ENCODE measurements at places on chromosomes 6 and 20. TPM values are rescaled to one million over a fixed set of nuclear protein-coding genes. Genes with fewer than 3 reads are reported as not detected.

GRCh38 chr6:101069191-101069795 lies 188.2 kb upstream of the ASCC3 start:
- no peak for DNase-seq

DNA sequence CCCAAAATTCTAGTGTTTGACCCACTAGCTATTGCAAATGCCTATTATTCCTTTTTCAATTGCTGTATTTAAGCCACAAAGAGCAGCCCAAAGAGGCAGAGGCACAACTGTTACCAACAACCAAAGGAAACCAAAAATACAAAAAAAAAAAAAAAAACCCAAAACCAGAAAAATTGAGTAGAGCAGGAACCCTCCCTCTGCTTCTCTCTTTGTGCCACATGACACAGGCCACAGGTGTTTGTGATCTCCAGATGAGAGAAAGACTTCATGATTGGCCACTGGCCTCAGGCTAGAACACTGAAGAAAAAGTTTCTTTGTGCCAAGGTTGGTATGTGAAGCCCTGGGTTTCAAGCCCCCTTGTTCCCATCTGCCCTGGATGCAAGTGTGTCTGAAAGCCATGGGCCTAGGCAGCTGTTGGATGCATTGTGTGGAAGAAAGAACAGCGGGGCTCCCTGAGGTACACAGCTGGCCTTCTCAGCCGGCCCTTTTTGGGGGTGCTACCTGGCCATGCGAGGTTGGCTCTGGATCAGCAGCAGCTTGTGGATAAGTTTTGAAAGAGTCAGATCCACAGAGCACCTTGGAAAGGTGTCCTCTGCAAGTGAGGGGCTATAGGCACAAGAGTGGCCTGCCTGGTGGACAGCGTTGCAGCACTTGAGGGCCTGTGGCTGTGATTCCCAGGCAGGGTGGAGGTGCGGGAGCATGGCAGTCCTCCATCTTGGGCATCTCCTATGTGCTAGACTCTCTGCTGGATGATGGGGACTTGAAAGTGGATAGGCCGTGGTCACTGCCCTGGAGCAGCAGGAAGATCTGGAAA lies 204.5 kb downstream of the ZDHHC14 start:
- DNase-seq = no peak

DNA sequence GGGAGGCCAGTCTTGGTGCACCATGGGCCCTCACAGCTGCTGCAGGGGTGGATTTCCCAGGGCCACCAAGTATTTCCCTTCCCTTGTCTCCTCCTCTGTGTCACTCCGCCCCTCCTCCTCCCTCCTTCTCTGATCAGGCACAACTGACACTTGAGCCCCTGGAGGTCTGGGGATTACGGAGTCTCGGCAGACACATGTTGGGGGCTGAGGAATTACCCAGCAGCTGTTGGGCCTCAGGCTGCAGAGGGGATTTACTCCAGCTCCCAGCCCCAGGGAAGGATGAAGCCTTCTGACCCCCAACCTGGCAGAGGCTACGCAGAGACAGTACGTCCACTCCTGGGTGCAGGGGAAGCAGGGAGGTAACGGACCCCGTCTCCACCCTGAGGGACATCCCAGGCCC lies 420.5 kb upstream of the SULF2 start:
- DNase-seq = no peak

GRCh38 chr6:44740566-44741120 lies 353.1 kb downstream of the CDC5L start:
- DNase-seq = no peak

DNA sequence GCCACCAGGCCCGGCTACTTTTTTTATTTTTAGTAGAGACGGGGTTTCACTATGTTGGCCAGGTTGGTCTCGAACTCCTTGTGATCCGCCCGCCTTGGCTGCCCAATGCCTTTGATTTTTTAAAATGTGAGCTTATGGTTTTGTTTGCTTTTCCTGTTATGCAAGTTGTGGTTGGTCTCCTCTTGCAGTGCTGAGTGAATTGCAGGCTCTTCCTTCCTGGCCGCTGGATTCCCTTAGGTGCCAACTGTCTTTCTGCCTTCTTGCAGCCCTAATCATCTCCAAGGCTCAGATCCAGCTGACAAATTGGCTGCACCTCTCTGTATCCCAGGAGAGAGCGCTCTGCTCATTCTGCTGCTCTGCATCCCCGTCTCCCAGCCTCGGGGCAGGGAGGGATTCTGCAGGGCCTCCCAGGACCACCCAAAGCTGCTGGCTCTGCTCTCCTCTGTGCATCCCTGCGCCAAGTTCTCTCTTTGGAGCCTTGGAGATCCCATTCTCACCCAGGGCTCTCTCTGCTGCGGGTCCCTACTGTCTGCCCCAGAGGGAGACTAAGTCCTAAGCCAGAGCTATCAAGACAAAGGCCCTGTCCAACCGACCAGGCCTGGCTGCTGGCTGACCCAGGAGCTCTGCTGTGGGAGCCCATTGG lies 14.1 kb upstream of the EMILIN3 start:
- no peak for DNase-seq

DNA sequence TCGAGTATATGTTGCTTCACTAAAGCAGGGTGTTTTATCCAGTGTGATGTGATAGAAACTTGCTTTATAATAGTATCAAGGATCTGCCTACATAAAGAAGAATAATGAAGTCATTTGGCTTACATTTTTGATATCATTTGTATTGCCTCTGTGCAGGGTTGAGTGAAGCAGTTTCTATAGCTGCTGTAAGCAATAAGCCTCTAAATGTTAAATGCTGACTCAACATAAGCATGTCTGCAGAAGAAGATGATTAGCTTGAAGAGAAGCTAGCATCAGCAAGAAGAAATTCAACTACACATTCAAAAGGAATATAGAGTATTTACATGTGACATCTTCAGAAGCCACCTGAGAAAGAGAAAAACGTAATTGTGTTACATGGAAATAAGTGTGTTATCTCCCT lies 17.6 kb downstream of the SLC35F1 start:
- no peak for DNase-seq

DNA sequence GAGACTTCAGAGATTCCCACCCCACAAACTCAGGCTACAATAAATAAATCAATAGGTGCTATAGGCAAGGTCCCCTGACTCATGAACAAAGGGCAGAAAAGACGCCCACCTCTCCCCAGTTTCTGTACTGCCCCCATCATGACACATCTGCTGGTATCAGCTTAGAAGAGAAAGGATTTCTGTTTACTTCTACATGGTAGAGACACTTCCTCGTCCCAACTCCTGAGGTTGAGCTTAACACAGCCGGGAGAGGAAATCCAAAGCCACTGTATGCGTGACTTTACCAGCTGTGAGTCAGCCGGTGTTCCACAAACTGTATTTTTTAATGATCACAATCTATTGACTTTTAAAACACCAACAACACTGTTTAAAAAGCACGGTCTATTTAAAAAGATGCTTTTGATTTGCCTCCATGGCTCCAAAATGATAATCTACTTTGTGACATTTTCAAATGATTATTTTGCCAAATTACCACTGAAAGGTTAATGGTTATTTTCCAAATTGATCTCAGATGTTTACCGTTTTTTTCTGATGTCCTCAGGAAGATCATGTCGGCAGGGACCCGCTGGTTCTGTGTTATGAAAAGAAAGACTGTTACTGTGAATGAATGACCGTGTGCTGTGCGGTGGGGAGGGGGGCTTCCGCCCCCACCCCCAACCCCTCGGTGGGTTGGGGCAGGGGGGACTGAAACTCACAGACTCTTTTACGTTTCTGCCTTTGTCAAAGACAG lies 72.5 kb downstream of the ATP9A start:
- no peak for DNase-seq

- no peak for DNase-seq
These were observed 55.0 kb downstream of the SCML4 start for GRCh38 chr6:107769053-107769658.

DNA sequence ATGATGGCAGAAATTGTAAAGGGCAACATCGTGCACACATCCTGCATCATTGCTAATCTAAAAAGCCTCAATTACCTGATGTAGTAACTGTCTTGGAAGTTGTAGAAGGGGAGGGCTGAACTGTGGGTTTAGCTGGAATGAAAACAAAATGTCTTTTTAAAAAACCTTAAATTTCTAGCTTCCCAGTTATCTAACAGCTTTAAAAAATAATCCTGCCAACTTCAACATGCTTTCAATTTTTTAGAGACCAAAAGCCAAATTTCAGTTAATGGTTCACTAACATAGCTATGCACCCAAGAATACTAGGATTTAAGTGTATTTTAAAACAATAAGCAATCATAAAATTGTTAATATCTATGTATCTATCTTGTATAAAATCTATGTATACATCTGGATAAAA lies 11.9 kb downstream of the CD164 start:
- no peak for DNase-seq

DNA sequence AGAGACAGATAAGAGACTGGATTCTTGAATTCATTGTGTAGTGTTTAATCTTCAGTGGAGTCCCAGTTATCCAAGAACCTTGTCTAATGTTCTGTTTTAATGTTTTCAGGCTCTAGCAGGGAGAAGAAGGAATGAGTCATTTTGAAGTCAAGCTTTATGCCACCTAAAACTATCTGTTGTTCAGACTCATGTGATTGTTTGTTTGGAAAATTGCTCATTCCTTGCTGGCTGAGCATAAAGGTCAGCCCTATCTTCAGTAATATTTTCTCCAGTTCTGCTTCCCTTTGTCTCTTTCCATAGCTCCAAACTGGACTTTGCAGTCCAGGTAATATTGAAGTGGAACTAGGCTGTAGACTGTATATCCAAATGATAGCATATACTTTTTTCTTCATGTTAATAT lies 34.2 kb downstream of the CLVS2 start:
- no peak for DNase-seq

DNA sequence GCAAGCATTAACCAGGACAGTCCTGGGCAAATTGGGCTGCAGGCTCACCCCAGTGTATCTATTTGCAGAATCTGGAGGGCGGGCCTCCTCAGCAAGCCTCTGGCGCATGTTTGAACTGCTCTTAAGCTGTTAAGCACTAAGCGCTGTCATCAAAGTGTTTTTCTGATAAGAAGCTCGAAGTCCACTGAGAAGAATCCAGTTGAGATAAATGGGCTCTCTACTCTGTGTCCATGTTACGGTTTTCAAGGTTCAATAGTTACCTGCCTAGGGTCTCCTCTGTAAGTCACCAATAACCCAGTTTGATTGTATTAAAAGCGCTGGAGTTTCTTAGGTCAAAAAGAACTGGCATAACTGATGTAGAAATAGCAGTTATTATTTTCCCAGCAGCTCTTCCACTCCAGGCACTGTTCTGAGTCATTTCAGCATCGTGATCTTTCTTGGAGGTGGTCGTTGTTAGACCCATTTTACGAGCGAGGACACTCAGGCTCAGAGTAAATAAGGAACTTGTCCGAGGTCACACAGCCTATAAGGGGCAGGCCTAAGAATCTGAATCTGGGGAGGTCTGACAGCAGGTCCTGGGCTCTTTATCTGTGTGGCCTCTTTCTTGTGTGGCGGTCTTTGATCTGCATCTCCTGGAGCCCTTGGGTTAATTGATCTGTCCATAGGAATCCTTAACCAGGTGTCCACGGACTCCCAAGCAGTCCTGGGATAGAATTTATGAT lies 207.4 kb upstream of the ZNF217 start:
- no peak for DNase-seq

DNA sequence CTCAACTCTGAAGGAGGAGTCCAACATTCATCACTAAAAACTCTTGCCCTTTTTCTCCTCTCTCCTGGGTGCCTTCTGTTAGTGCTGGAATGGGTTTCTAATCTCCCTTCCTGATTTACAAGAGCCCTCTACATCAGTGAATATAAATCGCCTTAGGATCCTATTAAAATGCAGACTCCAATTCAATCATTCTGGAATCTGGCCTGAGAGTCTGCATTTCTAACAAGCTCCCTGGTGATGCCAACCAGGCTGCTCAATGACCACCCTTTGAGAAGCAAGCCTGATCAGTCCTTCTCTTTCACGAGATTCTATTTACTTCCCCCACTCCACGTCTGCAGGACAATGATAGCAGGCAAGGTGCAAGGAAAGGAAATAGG lies 72.8 kb upstream of the E2F3 start:
- no peak for DNase-seq

DNA sequence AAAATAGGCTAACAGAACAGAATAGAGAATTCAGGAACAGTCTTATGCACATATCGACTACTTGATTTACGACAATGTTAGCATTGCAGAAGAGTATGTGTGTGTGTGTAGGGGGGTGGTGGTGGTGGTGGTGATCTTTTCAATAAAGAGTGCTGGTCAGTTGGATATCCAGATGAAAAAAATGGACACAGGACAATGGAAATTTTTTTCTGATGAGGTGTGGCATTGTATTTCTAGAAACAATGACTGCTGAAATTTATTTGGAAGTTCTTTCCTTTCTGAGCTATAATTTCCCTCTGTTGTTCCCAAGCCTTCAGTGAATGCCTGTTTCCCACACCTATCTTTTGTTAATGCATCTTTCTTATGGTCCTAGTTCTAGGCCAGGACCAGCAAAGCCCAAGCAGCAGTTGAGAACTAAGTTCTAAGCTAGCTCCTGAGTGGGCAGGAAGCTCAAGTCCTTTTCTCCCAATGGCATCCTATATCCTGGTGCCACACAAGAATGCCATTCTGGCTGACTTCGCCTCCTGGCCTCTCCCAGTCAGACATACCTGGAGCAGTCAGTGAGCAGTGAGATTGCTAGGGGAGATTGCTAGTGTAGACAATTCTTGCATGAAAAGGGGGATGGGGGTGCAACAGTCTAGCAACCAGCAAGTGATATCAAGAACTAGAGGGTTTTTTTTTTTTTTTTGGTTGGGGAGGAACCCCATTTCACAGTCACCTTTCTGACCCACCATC lies 1.2 kb upstream of the TOX2 start:
- DNase-seq = no peak

DNA sequence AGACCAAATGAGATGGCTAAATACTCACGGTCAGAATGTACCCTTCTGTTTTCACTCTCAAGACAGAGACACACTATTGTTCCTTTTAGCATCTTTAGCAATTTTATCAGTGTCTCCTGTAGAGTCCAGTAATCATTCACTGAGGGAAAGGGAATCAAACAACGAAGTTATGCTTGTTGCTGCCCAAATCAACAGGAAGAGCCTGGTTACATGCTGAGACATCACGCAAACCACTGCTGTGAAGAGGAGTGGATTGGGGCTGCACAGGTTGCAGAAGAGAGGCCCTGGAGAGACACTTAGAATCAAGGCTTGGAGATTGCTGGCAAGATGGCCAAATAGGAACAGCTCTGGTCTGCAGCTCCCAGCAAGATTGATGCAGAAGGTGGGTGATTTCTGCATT lies 40.5 kb upstream of the B3GAT2 start:
- no peak for DNase-seq

GRCh38 chr20:7207186-7207798 lies 439.8 kb downstream of the BMP2 start:
- DNase-seq = no peak

DNA sequence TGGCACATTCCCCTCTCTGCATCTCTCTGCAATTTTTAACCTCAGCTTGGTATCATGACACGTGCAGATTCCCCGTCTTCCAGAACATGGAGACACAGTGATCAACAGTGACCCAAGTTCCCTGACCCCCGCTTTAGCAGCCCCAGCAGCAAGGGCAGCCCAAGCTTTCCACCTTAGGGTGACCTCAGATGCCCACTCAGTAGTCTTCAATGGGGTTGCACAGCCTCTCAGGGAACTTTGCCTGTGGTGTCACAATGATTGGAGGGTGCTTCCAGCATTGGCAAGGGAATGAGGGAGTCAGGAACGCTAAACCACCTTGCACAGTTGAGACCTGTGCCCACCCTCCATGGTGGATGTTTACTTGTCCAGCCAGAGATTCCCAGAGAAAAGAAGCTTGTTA lies 287.1 kb upstream of the CDH4 start:
- DNase-seq = no peak

The KHDRBS2 gene
- total RNA-seq = 62.4 TPM

The SEL1L2 gene
- 0.41 TPM for total RNA-seq

The NKX2-2 gene
- total RNA-seq = 0.41 TPM
